ENCODE measurements at places on chromosomes 1 and 21.

DNA sequence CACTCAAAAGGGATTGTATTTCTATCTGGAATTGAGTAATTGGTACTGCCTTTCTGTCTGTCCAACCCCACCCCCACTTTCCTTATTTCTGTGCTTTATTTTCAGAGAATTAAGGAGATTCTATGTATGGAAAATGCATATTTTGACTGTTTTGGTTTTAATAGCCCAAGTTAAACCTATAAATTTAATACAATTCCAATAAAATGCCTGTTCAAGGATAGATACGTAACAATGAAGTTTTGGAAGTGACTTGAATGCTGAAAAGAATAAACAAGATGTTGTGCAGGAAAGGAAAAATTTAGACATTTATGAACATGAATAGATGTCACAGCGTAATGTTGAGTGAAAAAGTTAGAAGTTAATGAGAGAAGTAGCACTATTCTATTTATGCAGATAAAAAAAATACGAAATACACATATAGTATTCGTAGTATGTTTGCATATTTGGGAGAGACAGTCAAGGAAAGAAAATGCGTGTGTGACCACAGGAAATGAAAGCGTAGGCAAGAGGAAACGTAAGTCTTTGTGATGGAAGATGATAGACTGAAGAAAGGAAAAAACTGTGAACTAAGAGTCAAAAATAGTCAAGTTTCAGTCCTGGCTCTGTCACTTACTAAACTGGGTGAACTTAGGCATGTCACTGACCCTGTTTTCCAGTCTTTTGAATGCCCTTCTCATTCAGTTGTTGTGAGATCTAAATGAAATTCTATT lies 62.1 kb downstream of the MEF2D start:
- DNase-seq: no peak

DNA sequence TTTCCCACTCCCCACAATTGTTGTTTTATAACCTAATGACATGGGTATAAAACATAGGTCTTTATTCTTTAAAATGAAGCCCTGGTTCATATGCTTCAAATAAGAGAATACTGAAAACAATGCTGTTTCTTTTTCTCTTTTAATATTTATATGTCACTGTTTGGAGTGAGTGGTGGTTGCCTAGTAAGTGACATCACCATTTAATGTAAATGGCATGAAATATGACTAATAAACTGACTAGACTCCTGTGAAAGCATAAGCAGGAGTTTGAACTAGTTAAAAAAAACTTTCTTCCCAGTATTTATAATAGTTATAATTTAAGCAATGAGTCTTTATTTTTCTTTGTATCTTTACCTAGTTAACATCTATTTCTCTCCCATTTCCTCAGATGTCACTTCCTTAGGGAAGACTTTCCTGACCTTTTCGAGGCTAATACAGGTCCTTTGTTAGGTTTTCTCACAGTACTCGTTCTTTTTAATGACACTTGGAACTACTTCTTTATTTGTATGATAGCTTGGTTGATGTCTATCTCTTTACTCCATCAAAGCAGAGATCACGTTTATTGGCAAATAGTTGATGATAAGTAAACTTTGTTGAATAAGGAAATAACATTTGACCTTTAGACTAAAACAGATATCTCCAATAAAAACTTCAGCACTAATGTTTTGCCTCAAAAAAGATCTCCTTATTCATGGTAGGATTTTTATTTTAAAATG lies 105.4 kb upstream of the PDC start:
- no peak for DNase-seq

DNA sequence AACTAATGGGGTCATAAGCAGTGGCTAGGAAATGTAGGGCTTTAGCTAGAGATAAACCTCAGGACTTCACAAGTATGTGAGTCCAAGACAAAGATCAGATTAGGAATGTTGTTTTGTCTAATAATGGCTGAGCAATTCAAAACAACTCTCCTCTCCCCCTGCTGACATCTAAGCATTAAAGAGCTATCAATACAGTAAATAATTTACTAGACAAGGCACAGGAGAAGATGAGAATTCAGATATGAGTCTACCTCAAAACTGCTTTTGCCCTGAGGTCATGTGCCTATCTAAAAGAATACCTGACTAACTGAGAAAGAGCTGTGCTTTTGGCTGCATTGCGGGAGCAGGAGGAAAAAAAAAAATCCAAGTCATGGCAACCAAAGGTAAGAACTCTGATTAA lies 86.8 kb downstream of the SPATA17 start:
- no peak for DNase-seq

- DNase-seq: no peak
These were observed 20.6 kb upstream of the SELP start for GRCh38 chr1:169650551-169650950.

Measured in GM12865 (cell line).